ENCODE measurements at places on chromosomes 5 and 9.

DNA sequence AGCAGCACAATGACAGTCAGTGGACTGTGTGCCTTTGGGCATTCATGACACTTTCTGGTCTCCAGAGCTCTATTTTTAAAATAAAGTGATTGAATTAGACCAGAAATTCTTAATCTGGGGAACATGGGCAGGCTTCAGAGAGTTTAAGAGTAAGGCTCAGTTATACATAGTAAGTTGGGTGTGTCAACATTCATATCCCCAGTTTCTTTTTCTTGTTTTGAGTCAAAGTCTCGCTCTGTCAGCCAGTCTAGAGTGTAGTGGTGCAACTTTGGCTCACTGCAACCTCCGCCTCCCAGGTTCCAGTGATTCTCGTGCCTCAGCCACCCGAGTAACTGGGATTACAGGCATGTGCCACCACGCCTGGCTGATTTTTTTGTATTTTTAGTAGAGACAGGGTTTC lies 13.7 kb upstream of the KIF4B start:
- no peak for DNase-seq

DNA sequence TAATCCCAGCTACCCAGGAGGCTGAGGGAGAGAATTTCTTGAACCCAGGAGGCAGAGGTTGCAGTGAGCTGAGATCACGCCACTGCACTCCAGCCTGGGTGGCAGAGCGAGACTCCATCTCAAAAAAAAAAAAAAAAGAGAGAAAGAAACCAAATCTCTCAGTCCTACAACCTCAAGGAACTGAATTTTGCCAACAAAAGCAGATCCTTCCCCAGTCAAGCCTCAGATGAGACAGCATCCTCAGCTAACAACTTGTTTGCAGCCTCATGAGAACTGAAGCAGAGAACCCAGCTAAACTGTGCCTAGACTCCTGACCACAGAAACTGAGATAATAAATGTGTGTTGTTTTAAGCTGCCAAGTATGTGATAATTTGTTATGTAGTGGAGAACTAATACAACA lies 7.5 kb upstream of the IL6ST start:
- DNase-seq = no peak

GRCh38 chr5:135392256-135392655 lies 6.8 kb downstream of the MACROH2A1 start:
- DNase-seq = no peak

GRCh38 chr5:133967698-133968203 lies 674 bp downstream of the C5orf15 start:
- no peak for DNase-seq

GRCh38 chr5:147388184-147389108 lies 121.4 kb downstream of the DPYSL3 start:
- DNase-seq = no peak

- no peak for DNase-seq
Observed at GRCh38 chr9:125863923-125864322, 116.8 kb downstream of the PBX3 start.

GRCh38 chr9:129175825-129176633 lies 2.0 kb downstream of the IER5L start:
- no peak for DNase-seq

DNA sequence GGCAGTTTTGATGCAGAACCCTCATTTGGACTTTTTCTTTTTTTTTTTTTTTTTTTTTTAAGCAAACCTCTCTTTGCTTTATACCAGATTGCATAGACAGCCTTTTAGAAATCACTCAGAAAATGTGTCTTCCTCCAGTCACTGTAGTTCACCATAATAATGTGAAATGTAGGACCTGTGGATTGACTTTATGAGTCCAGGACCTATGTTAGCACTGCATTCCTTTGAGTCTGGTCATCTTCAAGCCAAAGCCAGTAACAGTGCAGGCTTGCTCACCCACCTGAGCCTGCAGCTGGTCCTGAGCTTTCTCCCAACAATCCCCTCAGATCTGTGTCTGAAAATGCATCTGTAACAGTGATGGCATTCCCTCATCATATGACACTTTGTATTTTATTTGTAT lies 110.7 kb upstream of the NFIL3 start:
- no peak for DNase-seq

DNA sequence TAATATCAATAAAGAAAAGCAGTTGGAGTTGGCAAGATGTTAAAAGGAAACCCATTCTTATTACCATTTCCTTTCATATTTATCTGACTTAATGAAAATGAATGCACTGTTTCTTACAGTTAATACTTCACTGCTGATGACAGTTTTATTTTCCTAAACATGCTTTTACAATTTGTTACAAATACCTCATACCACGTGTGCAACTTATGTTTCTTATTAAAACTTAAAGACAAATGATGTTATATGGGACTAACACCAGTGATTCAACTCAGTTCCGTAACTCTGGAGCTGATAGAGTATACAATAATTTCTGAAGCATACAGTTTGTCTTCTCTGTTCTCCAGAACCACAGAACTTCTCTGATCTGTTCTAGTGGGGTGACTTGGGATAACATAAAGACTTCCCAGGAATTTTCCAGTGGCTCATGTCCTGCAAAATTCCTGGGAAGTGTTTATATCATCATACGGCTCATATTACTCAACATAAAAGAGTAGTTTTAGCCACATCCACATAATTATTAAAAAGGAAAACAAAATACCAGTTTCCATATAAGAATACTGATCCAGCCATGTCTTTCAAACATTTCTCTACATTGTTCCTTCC lies 1259.0 kb upstream of the C9orf72 start:
- DNase-seq = no peak

GRCh38 chr5:173027905-173028304 lies 28.2 kb upstream of the CREBRF start:
- DNase-seq = no peak

DNA sequence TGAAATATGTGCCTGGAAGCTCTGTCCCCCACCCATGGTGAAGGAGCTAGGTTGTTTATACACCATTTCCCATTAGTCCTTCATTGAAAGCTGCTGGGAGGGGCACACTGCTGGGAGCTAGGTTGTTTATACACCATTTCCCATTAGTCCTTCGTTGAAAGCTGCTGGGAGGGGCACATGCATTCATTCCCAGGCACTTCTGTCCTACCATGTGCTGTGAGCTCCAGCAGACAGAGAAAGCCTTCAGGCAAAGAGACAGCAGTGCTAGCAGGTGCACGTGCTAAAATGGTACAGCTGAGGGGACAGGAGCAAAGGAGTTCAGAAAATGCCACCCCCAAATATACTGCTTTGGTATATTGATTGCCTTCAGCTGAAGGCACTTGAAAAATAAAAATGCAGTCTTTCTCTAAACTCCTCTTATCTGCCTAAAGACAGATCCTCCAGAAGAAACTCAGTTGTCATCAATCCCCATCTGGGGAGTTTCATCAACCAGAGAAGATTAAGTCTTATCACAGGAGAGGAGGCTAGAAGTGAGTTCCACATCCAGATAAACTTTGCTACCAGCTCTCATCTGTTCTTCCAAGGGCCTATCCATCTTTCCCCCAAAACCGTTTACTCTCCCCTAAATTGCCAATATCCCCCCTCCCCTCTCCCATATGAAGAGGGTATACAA lies 27.7 kb upstream of the DAPK1 start:
- DNase-seq = no peak

DNA sequence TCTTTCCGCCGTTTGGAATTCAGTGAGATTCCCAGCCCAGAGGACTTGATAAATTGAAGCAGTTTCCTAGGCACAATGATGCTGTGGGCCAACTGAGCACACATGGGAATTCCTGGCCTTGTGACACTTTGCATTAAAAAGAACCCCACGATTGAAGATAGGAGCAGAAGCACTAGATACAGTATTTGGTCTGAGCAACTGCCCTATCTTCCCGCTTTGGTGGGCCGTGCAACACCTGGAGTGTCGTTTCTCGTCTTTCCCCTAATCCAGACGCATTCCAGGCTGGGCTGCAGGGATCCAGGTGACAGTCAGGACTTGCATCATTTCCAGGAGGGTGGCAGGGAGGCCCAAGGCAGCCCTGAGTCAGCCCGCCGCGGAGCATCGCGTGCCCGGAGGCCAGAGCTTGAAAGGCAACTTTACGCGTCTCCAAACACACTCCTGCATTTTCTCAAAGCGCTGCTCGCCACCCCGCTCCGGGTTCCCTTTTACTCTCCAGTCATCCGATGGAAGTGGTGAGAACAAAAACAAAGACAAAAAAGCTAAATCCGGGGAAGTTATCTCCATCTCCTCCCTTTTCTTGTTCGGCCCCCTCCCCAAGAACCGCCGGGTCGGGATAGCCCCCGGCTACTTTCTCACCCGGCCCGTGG lies 753 bp upstream of the STC2 start:
- DNase-seq = no peak

DNA sequence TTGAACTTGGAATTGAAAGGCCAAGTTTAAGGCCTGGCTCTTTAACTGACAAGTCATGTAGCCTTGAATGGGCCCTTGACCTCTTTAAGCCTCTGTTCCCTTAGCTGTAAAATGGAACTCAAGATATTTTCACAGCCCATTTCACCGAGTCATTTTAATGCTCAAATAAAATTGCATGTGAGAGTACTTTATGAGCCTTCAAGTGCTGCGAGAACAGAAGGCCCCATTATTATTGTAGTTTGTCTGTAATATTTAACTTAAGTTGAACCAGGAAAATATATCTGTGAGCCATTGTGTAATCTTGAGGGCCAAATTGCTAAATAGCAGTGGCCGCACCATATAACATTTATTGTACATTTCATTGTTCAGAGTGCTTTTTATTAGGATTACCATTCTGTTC lies 249.9 kb downstream of the NTRK2 start:
- no peak for DNase-seq

DNA sequence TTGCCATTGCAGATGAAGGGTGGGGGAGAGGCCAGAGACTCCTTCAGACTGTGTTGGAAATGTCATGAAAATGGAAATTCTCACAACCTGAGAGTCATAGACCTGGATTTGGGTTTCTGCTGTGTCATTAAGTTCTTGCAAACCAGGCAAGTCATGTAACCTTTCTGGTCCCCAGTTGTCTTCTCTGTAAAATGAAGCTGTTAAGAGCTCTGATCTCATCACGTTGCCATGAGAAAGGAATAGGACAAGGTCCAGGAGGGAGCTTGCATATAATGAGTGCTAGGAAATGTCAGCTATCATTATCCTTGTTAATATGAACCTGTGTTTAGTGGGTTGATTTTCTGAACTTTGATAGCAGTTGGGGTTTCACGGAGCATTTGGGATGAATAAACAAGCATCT lies 59.1 kb downstream of the FGF1 start:
- no peak for DNase-seq

DNA sequence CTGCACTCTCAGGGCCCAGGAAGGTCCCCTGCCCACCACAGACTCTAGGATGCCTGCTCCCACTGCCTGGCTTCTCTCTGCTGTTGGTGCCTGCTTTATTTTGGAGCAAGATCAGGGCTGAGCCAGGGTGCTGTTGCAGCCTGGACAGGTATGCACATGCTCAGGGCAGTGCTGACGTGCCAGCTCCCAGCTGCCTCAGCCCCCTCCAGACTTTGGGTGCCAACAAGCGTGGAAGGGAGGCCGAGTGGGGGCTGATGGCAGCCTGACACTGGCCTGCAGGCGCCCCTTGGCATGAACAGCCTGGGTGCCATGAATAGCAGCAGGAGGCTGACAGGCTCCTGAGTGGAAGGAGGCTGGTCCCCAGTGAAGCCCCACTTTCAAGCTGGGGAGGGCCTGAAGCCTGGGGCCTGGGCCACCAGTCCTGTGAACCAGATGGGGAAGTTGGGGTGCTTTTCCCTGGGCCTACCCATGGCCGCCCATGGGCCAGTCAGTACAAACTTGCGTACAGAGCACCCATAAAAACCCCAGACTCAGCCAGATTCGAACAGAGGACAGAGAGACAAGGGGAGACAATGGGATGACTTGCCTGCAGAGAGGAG lies 6.8 kb downstream of the AMBP start:
- DNase-seq = no peak

GRCh38 chr5:81398741-81399140 lies 4.8 kb upstream of the ACOT12 start:
- no peak for DNase-seq

GRCh38 chr5:40390281-40391149 lies 289.2 kb upstream of the PTGER4 start:
- no peak for DNase-seq

- no peak for DNase-seq
Observed at GRCh38 chr5:21642312-21642711, 1210.8 kb downstream of the CDH12 start.

GRCh38 chr5:135441350-135441831 lies 5.8 kb downstream of the DCANP1 start:
- DNase-seq = no peak

- no peak for DNase-seq
Observed at GRCh38 chr9:242461-243080, 27.9 kb downstream of the DOCK8 start.

GRCh38 chr5:1246711-1247431 lies 21.7 kb downstream of the SLC6A18 start:
- no peak for DNase-seq

GRCh38 chr5:164012371-164012770 lies 507.0 kb downstream of the MAT2B start:
- DNase-seq = no peak

DNA sequence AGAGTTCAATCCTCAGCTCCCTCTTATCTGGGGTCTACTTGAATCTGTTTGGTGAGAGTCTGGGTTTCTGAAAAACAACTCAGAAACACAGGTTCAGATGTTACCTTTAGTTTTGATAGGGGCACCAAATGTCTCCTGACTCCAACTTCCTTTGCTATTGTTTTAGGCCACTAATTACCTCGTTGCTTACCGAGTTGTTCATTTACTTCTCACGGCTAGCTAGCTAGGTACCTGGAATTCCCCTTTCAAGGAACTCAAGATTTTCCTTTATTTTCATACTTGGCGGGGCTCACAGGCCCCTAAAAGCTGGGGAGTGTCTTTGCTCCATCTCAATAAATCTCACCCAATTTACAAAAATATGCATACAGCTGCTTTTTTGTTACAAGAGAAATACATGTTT lies 111.4 kb downstream of the SLC28A3 start:
- no peak for DNase-seq

- no peak for DNase-seq
Observed at GRCh38 chr5:156310115-156310514, 16.8 kb upstream of the SGCD start.

GRCh38 chr5:163790497-163790896 lies 285.1 kb downstream of the MAT2B start:
- DNase-seq = no peak

GRCh38 chr9:1726993-1727759 lies 288.0 kb upstream of the SMARCA2 start:
- DNase-seq = no peak

GRCh38 chr5:116930616-116931015 lies 356.0 kb upstream of the SEMA6A start:
- DNase-seq = no peak
